ENCODE measurements at places on chromosomes 12 and 14. TPM values are rescaled to one million over a fixed set of nuclear protein-coding genes. Genes with fewer than 3 reads are reported as not detected.

AKAP5 gene
- total RNA-seq, result 18.1 TPM

ZNF891 gene
- 1.0 TPM for total RNA-seq

BICD1 gene
- total RNA-seq, result 5.8 TPM

GPRC5D gene
- 0.27 TPM for total RNA-seq

CLECL1 gene
- not detected for total RNA-seq

LMNTD1 gene
- total RNA-seq, result not detected

- no peak overlapping the region for H3K27ac ChIP-seq
- no peaks in the 10 kb centered on the region for H3K27me3 ChIP-seq
- H3K4me3 ChIP-seq, result no peak overlapping the region
- no peak for DNase-seq
These were observed 334.9 kb downstream of the BTG1 start for GRCh38 chr12:91810531-91811451.

- H3K27ac ChIP-seq, result no peak overlapping the region
- no peak for DNase-seq
- no peak overlapping the region for H3K4me3 ChIP-seq
- H3K4me1 ChIP-seq, result no peaks in the 10 kb centered on the region
- no peaks in the 10 kb centered on the region for H3K36me3 ChIP-seq
- no peaks in the 10 kb centered on the region for H3K27me3 ChIP-seq
These were observed 1.0 kb upstream of the VRTN start for GRCh38 chr14:74347097-74347794.

DNA sequence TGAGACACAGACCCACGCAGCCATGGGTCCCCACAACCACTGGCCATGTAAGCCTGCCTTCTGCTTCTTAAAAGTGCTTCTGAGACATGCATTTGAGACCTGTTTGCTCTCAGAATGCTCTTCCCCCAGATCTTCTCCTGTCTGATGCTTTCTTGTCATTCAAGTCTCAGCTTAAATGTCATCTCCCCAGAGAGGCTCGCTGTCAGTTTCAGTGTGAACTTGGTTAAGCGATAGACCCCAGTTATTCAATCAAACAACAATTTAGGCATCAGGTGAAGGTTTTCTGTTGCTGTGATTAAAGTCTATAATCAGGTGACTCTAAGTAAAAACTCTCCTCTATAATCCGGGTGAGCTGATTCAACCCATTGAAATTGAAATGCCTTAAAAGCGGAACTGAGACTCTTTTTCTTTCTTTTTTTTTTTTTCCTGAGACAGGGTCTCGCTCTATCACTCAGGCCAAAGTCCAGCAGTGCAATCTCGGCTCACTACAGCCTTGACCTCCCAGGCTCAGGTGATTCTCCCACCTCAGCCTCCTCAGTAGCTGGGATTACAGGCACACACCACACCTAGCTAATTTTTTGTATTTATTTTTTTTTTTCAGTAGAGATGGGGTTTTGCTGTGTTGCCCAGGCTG, 123.4 kb downstream of the KSR2 start:
- no peak for DNase-seq
- H3K4me1 ChIP-seq, result no peaks in the 10 kb centered on the region
- H3K27me3 ChIP-seq, result no peaks in the 10 kb centered on the region

DNA sequence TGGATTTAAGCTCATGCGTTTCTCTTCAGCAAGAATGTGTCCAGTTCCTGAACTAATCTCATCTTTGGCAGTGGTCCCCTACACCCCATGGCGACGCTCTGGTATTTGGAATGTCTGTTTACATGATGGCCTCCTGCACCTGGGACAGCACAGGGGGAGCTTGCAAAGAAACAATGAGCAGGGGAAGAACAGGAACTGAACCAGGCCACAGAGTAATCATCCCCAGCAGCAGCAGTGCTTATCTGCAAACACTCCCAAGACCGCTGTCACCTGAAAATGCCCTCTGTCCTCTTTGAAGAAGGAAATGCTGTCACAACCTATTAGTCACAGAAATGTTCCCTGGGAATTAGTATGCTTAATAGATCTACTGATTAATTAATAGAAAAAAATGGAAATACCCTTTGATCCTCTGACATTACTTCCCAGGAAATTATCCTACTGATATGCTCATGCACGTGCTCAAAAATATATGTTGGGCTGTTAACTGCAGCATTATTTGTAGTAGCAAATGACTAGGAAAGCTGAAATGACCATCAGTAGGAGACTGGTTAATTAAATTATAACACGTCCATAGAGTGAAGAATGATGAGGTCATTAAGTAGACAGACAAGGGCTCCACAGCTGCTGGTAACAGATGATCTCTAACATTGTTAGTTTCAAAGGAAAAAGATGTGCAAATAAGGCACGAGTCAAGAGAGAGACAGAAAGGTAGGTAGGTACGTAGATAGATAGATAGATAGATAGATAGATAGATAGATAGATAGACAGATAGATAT, 279.3 kb upstream of the FLRT2 start:
- no peak for DNase-seq
- no peak overlapping the region for H3K4me3 ChIP-seq
- H3K27ac ChIP-seq, result no peak overlapping the region

DNA sequence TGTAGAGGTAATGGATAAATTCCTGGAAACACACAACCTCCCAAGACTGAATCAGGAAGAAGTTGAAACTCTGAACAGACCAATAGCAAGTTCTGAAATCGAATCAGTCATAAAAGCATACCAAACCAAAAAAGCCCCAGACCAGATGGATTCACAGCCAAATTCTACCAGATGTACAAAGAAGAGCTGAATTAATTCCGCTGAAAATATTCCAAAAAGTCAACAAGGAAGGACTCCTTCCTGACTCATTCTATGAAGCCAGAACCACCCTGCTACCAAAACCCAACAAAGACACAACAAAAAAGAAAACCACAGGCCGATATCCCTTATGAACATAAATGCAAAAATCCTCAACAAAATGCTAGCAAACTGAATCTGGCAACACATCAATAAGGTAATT, 81.5 kb downstream of the SLC38A4 start:
- no peaks in the 10 kb centered on the region for H3K36me3 ChIP-seq
- H3K27me3 ChIP-seq, result no peaks in the 10 kb centered on the region
- no peak overlapping the region for H3K4me3 ChIP-seq
- H3K27ac ChIP-seq, result no peak overlapping the region

- H3K27ac ChIP-seq, result no peak overlapping the region
- H3K4me1 ChIP-seq, result no peaks in the 10 kb centered on the region
- H3K27me3 ChIP-seq, result no peaks in the 10 kb centered on the region
- DNase-seq, result no peak
- no peak overlapping the region for H3K4me3 ChIP-seq
- H3K36me3 ChIP-seq, result no peaks in the 10 kb centered on the region
These were observed 6.6 kb downstream of the SLC7A7 start for GRCh38 chr14:22808388-22809209.

- no peaks in the 10 kb centered on the region for H3K4me1 ChIP-seq
- H3K27ac ChIP-seq, result no peak overlapping the region
- no peaks in the 10 kb centered on the region for H3K36me3 ChIP-seq
- no peak overlapping the region for H3K4me3 ChIP-seq
- no peaks in the 10 kb centered on the region for H3K27me3 ChIP-seq
These were observed 16.7 kb upstream of the ERC1 start for GRCh38 chr12:974271-974862.

DNA sequence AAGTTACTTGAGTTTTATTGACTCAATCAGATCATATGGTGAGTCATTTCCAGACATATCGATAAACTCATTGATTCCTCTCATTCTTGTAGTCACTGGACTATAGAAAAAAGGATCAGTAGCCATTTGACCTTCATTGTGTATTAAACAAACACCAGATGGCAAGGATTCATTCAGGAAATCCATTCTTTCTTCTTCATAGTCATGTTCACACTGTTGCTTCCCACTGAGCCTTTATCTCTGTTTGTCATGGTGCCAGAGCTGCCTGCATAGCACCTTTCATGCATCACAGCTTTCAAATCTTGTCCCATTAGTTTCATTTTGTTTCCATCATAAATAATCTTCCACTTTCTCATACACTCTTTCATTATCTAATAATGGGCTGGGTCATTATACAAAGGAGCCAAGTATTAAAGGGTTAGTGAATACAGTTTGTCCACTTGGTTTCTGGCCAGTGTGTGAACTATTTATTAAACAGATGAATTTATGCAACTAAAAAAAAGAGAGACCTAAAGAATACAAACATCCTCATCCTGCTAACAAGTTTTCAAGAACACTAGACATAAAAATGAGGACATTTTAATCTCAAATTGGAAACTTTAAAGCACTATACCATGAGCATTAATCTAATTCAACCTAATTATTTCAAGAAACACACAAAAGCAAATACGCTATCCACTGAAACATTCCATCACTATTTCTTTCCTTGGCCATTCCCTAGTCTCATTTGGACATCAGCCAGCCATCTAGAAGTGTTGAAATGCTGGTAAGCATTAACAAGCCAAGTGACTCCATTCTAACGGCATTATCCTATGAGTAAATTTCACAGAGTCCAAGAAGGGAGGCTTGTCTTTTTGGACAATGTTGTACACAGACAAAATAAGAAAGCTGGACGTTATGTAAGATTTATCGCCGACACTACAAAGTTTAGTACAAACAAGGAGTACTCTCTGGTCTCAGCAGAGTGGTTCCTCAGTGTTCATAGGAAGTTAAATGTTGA, 476.5 kb downstream of the FOXG1 start:
- H3K4me3 ChIP-seq, result no peak overlapping the region
- no peaks in the 10 kb centered on the region for H3K27me3 ChIP-seq
- no peaks in the 10 kb centered on the region for H3K36me3 ChIP-seq
- no peak overlapping the region for H3K27ac ChIP-seq

DNA sequence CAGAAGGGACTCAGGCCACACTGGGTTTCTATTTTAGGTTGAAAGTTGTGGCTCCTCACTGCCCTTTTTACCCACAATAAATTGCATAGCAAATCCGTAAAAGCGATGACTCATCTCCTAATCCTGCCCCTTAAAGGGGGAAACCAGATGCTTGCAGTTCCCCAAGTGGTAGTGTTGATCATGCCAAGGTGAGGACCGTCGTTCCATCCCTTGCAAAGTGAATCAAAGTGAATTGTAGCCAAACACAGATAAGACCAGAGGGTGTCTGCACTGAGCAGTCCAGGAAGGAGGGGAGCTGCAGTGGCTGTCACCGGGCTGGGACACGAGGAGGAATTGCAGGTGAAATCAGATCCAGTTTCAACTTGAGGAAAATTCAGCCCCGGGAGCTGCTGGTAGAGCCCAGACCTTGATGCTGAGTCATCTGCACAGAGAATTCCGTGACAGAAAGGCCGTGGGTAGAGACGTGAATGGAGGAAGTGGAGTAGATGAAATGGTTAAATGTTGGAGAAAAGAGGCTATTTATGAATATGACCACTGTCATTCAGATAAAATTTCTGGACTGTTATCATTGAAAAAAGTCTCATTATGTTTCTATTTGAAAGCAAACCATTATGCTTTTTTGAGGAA, 44.2 kb upstream of the MMP17 start:
- H3K36me3 ChIP-seq, result peaks cover 21% of the 10 kb centered on the region
- no peak for DNase-seq
- no peaks in the 10 kb centered on the region for H3K4me1 ChIP-seq
- H3K27me3 ChIP-seq, result no peaks in the 10 kb centered on the region
- H3K27ac ChIP-seq, result no peak overlapping the region

GRCh38 chr14:90781344-90781761, 34.9 kb downstream of the TTC7B start:
- H3K27ac ChIP-seq, result no peak overlapping the region
- DNase-seq, result no peak
- no peaks in the 10 kb centered on the region for H3K27me3 ChIP-seq
- H3K36me3 ChIP-seq, result no peaks in the 10 kb centered on the region
- H3K4me3 ChIP-seq, result no peak overlapping the region

DNA sequence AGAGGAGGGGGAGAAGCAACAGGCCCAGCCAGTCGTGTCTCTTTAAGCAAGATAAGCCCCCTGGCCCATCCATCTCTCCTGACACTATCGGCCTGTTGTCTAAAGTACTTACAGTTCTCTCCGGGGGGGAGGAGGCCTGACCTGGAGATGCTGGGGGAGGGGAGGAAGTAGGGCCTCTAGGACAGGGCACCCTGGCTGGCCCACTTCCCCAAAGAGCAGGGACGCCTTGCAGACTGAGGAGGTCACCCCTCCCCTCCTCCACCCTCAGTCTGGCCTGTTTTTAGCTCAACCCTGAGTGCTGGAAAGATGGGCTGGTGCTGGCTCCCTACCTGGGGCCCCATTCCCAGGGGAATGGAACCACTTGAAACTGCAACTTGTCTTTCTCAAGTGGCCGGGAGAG, 70.3 kb downstream of the TBX5 start:
- DNase-seq, result no peak
- H3K27me3 ChIP-seq, result no peaks in the 10 kb centered on the region
- H3K4me3 ChIP-seq, result no peak overlapping the region
- no peak overlapping the region for H3K27ac ChIP-seq
- no peaks in the 10 kb centered on the region for H3K36me3 ChIP-seq
- H3K4me1 ChIP-seq, result no peaks in the 10 kb centered on the region

DNA sequence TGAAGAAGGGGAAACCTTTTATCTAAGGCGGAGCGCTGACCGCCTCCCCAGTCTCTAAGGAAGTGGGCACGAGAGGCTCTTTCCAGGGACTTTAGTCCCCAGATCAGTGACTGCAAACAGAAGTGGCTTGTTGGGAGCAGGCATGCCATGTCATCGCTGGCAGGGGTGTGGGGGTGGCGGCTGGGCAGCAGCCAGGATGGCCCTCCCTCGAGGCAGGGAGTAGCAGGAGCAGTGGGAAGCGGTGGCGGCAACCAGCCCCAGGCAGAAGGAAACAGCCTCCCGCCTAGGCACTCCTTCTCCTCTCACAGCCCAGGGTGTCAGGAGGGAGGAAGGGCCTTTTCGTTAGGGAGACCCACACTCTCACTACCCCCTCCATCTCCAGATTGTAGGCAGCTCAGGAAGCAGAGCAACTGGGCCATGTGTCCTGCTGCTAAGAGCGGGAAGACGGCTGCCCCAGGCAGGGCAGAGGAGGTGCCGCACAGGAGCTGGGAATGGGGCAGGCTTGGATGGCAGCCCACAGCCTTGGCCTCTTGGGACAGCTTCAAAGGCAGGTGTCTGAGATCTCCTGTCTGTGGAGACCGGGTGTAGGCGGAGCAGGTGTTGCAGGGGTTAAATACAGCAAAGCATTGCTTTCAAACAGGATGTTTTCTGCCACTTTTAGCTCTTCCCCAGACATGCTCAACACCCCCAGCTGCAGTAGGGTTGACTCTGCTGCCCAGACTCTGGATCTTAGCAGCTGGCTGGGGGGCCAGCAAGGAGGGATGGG, 21.8 kb downstream of the VDR start:
- no peaks in the 10 kb centered on the region for H3K36me3 ChIP-seq
- peaks cover 11% of the 10 kb centered on the region for H3K4me1 ChIP-seq

- no peaks in the 10 kb centered on the region for H3K4me1 ChIP-seq
- no peak overlapping the region for H3K27ac ChIP-seq
- no peak overlapping the region for H3K4me3 ChIP-seq
- no peaks in the 10 kb centered on the region for H3K36me3 ChIP-seq
These were observed 442.5 kb downstream of the EGLN3 start for GRCh38 chr14:33508126-33509062.

GRCh38 chr12:11752403-11753149, 103.1 kb downstream of the ETV6 start:
- no peaks in the 10 kb centered on the region for H3K36me3 ChIP-seq
- H3K27ac ChIP-seq, result no peak overlapping the region
- H3K27me3 ChIP-seq, result no peaks in the 10 kb centered on the region
- DNase-seq, result no peak
- no peak overlapping the region for H3K4me3 ChIP-seq

- H3K4me1 ChIP-seq, result no peaks in the 10 kb centered on the region
- no peak overlapping the region for H3K4me3 ChIP-seq
- H3K27ac ChIP-seq, result no peak overlapping the region
These were observed 201.0 kb downstream of the GXYLT1 start for GRCh38 chr12:41943671-41944070.

Data from colonic mucosa (tissue), 4 donors.